ENCODE measurements at places on chromosomes 4 and X. TPM values are rescaled to one million over a fixed set of nuclear protein-coding genes. Genes with fewer than 3 reads are reported as not detected.

CLOCK gene
- 123 TPM for total RNA-seq

- no peak overlapping the region for H3K4me3 ChIP-seq
- DNase-seq, result no peak
- H3K27ac ChIP-seq, result no peak overlapping the region
These were observed 375.6 kb upstream of the EPHA5 start for GRCh38 chr4:66045913-66046312.

GRCh38 chr4:101031971-101032370, 315.4 kb downstream of the PPP3CA start:
- H3K4me1 ChIP-seq, result no peaks in the 10 kb centered on the region
- H3K27ac ChIP-seq, result no peak overlapping the region
- peaks cover 23% of the 10 kb centered on the region for H3K36me3 ChIP-seq
- no peak overlapping the region for H3K4me3 ChIP-seq
- H3K27me3 ChIP-seq, result no peaks in the 10 kb centered on the region
- DNase-seq, result no peak

SLC16A2 gene
- 2.8 TPM for total RNA-seq

CLDN34 gene
- not detected for total RNA-seq

Measured in stomach (tissue), 19 donors.